ENCODE measurements at places on chromosomes 4 and X.

DNA sequence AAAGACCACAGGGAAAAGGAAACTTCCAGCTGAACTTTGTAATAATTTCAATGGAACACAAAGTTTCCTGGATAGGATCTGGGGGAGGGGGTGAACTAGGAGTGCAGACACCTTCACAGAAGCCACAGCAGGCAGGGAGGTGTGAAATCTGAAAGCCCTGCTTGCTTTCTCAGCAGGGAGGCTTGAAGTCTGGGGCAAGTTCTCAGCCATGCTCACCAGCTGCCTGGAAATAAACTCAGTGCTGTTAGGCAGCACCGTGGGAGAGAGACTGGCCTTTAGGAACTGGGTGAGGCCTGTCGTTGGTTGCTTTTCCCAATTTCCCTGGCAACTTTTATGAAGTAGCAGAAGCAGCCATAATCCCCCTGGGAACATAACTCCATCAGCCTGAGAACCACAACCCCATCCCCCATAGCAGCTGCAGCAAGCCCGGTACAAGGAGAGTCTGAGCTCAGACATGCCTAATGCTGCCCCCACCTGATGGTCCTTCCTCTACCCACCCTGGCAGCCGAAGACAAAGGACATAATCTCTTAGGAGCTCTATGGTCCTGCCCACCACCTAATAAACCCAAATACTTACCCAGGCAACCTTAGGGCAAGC is 39.2 kb upstream of the NMU start:
- DNase-seq = no peak

- no peak for DNase-seq
These were observed 8.7 kb downstream of the SFRP2 start for GRCh38 chr4:153780221-153780620.

DNA sequence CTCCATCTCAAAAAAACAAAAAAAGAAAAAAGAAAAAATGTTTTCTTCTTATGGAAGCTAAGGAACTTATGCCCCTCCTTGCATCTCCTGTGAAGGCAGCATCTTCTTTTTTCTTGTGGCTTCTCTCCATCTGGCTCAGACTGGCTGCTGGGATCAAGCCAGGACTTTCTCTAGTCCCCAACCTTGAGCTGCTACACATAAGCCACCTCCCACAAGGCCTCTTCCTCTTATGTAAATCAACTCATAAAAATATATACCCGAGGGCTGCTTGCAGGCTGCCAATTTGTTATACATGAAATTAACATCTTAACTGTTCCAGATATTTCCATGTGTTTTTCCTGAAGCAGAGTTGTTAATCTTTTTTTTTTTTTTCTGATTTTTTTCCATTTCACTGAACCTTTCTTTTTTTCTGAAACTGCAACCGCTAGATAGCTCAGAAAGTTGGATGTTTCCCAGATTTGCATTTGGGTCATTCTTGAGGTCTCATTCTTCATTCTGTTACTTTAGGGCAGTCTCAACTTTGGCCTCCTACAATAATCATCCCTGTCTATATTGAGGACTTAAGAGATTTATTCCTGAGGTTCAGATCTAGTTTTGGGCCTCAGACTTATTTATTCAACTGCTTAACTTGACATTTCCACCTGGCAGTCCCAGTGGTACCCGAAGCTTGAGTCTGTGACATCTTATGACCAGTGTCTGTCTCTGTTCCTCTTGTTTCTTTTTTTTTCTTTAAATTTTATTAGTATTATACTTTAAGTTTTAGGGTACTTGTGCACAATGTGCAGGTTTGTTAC is 10.3 kb downstream of the SNX25 start:
- DNase-seq = no peak

GRCh38 chr4:76311896-76312331 is 5.4 kb downstream of the STBD1 start:
- DNase-seq = no peak
